ENCODE measurements at places on chromosomes 7 and 10.

DNA sequence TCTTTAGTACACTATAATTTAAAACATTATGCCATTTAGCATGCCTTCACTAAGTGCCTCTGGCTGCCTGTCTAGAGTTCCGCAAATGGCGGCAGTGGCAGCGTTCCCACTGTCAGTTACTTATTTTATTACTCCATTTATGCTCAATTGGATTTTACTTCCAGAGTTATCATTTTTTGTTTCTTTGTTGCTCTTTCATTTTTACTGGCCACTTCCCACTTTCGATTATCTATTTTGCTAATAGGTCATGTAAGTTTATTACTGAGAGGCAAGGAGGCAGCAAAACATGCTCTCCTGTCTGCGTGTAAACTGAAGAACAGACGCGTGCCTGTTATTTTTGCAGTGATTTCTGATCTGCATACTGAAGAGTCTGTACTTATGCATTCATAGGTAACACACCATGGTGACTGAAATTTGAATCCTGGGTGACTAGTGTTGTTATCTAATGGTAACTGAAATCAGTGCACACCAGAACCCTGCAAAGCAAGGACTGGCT, 23.1 kb downstream of the KDM7A start:
- H3K4me1 ChIP-seq: peaks cover 2% of the 10 kb centered on the region
- no peaks in the 10 kb centered on the region for H3K36me3 ChIP-seq
- no peaks in the 10 kb centered on the region for H3K27me3 ChIP-seq
- no peak overlapping the region for H3K27ac ChIP-seq
- H3K4me3 ChIP-seq: no peak overlapping the region
- DNase-seq: no peak

DNA sequence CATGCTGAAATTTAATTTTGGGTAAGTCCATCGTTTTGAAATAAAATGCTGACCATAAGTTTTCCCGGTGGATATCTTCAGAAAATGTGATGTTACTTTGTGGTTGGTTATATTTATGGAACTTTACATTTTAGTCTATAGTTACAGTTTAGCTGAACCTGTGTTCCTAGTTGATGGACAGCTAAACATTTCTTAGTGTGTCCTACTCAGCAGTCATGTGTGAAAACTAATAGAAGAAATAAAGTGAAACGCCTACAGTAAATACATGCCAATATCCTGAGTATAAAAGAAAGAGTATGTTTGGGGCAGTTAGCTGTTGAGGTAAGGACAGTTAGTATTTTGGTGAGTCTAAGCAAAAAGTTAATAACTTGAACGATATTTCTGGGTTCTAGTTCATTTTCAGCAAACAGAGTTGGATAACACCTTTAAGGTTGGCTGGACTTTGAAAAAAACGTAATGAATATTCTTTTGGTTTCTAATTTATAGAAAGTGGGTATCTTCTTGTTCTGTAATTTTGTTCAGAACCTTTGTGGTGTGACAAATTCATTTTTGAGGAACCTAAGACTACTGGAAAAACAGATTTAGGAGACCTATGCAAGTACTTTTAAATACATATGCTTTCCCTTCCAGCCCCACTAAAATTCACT, 28.7 kb downstream of the LCOR start:
- peaks cover 30% of the 10 kb centered on the region for H3K4me1 ChIP-seq
- no peaks in the 10 kb centered on the region for H3K36me3 ChIP-seq
- DNase-seq: no peak
- H3K27ac ChIP-seq: peak overlapping the region; percentile 35
- H3K4me3 ChIP-seq: no peak overlapping the region

- H3K36me3 ChIP-seq: no peaks in the 10 kb centered on the region
- no peak overlapping the region for H3K4me3 ChIP-seq
- peak; percentile 21 for DNase-seq
Measured at GRCh38 chr10:98748298-98748697, 301.6 kb upstream of the HPS1 start.

- no peak overlapping the region for H3K27ac ChIP-seq
- H3K4me3 ChIP-seq: no peak overlapping the region
- no peaks in the 10 kb centered on the region for H3K4me1 ChIP-seq
- H3K27me3 ChIP-seq: no peaks in the 10 kb centered on the region
- no peak for DNase-seq
Measured at GRCh38 chr10:121873236-121873635, 54.6 kb downstream of the ATE1 start.

DNA sequence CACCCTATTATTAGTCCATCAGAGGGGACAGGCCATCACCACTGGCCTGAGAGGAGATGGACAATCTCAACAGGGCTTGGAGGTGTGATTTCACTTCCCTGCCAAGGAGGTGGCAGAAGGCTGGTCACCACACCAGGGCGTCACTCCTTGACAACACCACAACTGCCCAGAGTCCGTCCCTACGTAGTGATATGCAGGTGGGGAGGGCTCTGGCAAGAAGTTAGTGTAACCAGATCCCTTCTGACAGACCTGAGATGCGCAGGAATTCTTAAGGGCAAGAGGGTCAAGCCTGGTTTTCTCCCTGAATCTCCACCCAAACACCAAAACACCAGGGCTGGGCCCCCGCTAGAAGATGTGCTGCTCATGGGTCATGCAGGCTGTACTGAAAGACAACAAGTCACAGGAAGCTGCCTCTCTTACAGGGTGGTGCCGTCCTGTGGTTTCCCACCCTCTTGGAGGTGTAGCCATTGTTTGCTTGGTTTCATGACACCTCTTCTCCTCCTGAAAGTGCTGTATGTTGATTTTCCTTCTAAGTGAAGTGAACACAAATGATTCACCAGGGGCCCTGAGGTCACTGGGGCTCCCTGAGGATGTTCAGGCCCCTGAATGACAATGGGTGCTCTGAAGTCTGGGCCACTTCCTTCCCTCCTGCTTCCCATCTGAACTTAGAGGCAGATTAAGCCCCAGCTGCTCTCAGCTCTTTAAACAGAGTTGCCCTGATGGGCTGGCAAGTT, 27.1 kb downstream of the ATXN7L1 start:
- no peak for DNase-seq
- H3K27me3 ChIP-seq: peaks cover 6% of the 10 kb centered on the region

All from glutamatergic neuron (in vitro differentiated cells).